MCF 10A (cell line): ENCODE measurements at places on chromosomes 1 and 21.

GRCh38 chr1:234613128-234613875 is 3.3 kb upstream of the IRF2BP2 start:
- DNase-seq, result peak; percentile 88

GRCh38 chr1:185207980-185208602 is 51.1 kb downstream of the SWT1 start:
- DNase-seq, result peak; percentile 29

GRCh38 chr1:190323530-190323929 is 154.1 kb downstream of the BRINP3 start:
- DNase-seq, result no peak

- peak; percentile 43 for DNase-seq
Measured at GRCh38 chr1:195761104-195761503, 847.1 kb downstream of the KCNT2 start.

DNA sequence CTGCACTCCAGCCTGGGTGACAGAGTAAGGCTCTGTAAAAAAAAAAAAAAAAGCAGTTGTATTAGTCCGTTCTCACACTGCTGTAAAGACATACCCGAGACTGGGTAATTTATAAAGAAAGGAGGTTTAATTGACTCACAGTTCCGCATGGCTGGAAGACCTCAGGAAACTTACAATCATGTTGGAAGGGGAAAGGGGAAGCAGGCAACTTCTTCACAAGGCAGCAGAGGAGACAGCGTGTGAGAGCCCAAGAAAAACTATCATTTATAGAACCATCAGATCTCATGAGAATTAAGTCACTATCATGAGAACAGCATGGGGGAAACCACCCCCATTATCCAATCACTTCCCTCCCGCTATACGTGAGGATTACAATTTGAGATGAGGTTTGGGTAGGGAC is 151.7 kb upstream of the NR5A2 start:
- DNase-seq, result no peak

DNA sequence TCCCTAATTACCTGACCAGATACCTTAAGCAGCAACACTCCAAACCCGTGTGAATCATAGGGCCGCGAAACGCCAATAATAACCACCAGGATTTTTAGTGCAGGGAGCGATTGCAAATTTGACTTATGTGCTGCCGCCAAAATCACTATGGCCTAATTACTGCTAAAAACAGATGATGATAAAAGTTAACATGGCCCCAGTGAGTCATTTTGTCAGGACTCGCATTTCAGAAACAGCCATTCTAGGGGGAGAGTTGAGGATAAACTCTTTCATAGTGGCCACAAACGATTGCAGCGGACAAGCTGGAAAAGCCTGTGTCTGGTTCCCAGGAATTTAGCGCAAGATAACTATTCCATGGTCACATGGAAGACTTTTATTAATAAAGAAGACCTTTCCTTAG is 103.4 kb downstream of the HLX start:
- DNase-seq, result no peak

- DNase-seq, result no peak
Measured at GRCh38 chr1:61581251-61581650, 143.7 kb downstream of the TM2D1 start.

DNA sequence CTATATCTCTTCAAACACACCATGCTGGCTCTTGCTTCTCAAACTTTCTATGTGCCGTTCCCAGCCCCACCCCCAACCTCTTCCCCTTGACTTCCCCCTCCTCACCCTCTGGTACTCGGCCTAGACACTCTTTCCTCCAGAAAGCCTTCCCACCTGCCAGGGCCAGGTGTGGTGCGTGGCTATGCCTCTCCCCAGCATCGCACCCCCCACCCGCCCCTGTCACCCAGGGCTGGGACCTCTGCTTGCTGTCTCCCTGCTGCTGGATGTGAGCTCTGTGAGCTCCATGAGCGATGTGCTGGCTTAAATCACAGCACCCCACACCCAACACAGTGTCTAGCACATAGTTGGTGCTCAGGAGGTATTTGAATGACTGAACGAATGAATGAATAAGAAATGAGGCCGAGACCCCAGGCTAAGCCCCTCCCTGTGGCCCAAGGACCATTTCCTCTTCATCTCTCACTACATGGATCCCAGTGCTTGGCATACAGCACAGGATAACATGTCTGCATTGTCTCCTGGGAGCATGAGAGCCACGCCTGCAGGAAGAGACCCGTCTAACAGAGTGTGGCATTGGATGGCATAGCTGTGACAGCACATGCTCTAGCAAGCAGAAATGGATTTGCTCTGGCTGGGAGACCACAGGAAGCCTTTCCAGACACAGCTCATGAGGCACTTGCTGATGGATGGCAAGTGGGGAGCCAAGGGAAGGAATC is 19.7 kb downstream of the TNNT2 start:
- DNase-seq, result no peak

GRCh38 chr1:34850382-34850781 is 9.2 kb downstream of the SMIM12 start:
- no peak for DNase-seq

- DNase-seq, result no peak
Measured at GRCh38 chr1:223525957-223526356, 132.7 kb downstream of the CCDC185 start.

- no peak for DNase-seq
Measured at GRCh38 chr21:41927727-41928409, 25.9 kb downstream of the C2CD2 start.

DNA sequence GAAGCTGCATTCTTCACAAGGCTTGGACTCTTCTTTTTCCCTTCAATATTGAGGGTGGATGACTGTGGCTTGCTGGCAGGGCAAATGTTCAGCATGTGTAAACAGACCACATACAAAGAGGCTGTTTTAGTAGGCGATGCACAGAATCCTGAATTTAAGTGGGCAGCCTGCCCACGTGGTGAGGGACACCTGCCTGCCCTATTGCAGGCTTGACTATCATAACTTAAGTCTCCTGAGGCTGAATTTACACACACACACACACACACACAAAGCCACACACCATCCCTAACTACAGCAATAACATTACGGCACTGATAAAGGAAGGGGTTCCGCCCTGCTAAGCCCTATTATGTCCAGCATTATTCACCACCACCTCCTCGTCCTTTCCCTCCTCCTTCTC is 15.9 kb downstream of the SYT2 start:
- DNase-seq, result no peak

GRCh38 chr1:54805981-54806381 is 4.9 kb upstream of the TTC22 start:
- no peak for DNase-seq

- DNase-seq, result no peak
Measured at GRCh38 chr21:34561806-34562205, 49.8 kb upstream of the KCNE1 start.

DNA sequence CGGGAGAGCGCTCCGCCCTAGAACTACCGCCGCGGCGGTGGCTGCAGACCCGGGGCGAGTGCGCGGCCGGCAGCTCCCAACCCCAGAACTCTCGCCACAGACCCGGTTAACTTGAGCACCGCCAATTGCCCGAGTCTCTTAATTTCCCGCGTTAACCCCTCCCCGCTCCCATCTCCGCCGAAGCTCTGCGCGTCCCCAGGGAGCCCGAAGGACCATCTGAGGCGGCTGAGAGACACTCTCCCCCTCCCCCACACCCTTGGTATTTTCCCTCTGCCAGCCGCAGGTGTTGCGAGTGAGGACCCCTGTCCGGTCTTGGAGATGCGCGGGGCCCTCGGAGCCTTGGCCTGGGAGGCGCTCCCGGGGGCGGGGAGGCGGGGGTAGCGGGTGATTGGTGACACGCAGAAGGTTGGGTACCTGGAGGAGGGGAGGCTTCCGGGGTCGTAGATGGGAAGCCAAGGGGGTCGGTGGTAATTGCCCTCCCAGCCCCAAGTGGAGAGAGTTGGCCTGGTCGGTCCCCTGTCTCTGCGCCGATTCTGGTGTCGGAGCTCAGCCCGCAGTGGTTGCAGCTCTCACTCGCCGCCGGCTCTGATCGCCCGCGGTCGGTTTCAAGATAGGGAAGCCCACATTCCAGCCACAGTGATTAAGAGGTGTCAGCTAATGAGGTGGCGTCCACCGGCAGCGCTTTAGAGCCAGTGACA is 858 bp upstream of the SUSD4 start:
- no peak for DNase-seq

DNA sequence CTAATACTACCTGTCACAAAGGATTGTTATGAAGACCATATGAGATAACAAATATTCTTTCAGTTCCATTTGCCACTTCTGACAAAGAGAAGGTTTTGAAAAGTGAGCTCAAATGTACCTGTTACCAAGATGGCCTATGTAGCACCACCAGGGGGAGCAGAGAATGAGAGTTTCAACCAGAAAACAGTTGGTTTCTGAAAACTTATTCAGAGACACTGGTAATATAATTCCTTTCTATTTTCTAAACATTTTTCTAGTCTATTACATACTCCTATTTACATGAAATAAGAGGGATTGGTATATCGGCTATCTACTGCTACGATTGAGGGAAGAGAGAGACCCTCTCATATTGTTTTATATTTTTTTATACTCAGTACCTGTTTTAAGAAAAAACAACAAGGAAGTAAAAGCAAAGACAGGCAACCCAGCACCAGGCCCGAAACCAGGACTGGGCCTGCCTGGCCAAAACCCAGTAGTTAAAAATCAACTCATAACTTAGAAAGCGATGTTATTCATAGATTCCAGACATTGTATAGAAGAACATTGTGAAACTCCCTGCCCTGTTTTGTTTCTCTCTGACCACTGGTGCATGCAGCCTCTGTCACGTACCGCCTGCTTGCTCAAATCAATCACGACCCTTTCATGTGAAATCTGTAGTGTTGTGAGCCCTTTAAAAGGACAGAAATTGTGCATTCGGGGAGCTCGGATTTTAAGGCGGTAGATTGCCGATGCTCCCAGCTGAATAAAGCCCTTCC is 48.3 kb downstream of the IL23R start:
- DNase-seq, result peak; percentile 48

DNA sequence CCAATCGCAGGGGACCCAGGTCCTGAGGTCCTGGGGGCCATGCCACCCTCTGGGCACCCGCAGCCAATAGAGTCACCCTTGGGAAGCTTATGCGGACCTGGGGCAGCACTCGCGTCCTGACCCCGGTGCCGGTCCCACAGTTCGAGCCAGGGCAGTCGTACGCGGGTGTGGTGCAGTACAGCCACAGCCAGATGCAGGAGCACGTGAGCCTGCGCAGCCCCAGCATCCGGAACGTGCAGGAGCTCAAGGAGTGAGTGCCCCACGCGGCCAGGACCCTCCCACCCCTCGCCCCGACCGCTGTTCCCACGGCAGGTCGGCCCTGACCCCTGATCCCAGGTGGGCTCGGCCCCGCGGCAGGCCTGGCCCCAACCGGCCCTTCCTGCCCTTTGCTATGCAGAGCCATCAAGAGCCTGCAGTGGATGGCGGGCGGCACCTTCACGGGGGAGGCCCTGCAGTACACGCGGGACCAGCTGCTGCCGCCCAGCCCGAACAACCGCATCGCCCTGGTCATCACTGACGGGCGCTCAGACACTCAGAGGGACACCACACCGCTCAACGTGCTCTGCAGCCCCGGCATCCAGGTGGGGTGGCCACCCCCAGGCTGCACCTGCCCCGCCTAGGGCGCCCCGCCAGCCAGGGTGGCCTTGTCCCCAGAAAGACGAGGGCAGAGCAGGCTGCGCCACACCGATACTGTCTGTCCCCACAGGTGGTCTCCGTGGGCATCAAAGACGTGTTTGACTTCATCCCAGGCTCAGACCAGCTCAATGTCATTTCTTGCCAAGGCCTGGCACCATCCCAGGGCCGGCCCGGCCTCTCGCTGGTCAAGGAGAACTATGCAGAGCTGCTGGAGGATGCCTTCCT is 20.5 kb downstream of the COL6A1 start:
- no peak for DNase-seq

- no peak for DNase-seq
Measured at GRCh38 chr1:43636006-43636641, 13.8 kb upstream of the KDM4A start.

GRCh38 chr1:95534985-95535384 is 301.0 kb downstream of the RWDD3 start:
- peak; percentile 17 for DNase-seq

DNA sequence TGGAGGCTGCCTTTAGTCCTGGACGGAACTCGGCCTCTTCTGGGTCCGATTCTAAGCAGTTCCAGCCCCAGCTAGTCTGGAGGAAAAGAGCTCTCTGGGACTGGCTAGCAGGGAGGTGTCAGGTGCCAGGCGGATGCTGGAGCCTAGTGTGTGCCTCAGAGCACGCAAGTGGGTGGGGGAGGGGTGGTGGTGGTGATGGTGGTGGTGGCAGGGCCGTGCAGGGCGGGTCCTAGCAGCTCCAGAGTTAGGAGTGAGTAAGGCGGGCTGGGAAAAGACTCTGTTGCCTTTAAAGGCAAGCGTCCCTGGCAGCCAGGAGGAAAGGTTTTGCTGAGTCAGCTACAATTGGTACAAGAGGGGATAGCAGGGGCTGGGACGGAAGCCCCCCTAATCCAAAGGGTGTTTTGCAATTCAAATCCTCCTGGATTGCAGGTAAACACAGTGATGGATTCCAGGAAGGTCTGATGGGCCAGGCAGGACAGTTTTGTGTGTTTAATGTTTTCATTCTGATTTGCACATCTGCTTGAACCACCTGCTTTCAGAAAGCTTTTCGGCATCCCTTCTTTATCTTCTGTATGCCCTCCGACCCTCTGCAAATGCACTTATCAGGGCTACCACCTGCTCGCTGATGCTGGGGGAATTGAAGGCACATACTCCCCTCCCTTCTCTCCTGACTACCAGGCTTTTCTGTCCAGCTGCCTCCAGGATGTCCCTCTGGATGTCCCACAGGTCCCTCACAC is 4.1 kb upstream of the SLC2A1 start:
- peak; percentile 60 for DNase-seq

GRCh38 chr1:24186993-24187790 is at the start of gene IFNLR1:
Gene IFNLR1, minus strand, starts transcription at chr1:24187289. Its CDS starts 41 bp downstream, at chr1:24187248.
- DNase-seq, result no peak

DNA sequence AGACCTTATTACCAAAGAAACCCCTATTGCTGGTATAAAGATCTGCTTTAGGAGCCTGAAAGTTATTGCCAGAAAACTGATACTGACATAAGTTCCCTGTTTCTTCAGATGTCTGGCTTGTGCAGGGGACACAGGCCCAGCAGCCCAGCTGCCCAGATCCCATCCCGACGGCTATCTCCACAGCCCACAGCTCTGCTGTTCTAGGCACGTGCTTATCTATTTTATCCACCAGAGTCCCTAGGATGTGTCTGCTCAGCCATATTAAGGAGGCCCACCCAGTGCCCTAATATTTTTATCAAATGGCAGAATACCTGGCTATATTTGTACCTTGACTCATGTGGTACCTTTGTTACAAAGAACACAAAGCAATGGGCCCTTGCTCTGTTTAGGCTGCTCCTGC is 58.9 kb downstream of the DDX20 start:
- DNase-seq, result no peak

DNA sequence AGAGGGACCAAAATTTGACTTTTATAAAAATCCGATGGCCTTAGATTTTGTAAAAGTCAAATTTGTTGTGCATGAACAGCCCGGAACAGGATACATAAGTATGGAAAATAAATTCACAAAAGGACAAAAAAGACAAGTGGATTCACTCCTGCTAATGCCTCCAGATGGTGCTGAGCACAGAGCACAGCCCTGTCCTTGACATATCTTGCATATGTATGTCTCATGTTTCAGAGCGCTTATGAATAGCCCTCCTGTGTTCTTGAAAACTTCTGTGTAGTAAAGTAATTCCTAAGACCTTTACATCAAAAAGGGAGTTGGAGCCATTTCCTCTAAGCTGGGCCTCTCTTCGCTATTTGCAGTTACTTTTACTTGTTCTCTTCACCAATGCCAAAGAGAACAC is 110.7 kb upstream of the RAB3GAP2 start:
- DNase-seq, result no peak

- peak; percentile 86 for DNase-seq
Measured at GRCh38 chr1:31396633-31397351, 16.2 kb upstream of the SERINC2 start.
